CMK (cell line): ENCODE measurements at places on chromosomes 13 and 19.

- DNase-seq, result no peak
Measured at GRCh38 chr13:79456656-79457365, 24.1 kb upstream of the NDFIP2 start.

GRCh38 chr19:50380751-50381151 lies 3.4 kb upstream of the POLD1 start:
- no peak for DNase-seq

- no peak for DNase-seq
Measured at GRCh38 chr19:15635016-15635805, 5.5 kb upstream of the CYP4F3 start.

DNA sequence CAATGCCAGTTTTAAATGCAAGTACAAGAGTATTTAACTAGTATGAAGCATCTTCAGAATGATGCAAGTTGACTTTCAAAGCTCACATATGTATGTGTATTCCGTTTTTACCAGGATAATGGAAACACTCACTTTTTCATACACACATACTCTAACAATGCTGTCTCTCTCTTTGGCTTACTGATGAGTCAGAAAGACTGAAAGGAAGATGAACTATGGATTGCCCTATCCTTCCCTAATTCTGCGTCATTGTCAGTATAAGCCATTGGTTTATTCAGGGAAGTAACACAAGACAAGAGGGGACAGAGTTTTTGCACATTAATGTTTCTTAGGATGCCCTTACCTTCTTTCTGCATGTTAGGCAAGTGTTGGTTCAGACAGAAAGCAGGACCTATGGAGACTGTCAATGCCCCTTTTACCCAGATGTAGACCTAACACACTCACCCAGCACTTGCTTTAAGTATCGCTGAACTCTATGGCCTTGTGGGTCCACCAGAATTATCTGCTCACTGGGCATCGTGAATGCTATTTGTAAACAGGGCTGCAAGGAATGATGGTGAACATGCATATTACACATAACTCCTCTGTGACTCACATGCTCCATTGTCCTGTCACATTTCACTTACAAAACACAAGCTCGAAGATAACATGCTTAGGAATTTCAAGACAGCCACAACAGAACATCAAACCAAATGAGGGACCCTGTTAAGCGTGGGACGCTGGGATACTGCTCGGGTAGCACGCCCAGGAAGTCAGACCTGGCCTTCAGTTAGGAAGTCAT lies 10.0 kb upstream of the OXGR1 start:
- no peak for DNase-seq

GRCh38 chr13:35979361-35979951 lies 151.7 kb downstream of the DCLK1 start:
- no peak for DNase-seq

- DNase-seq, result no peak
Measured at GRCh38 chr13:39893808-39894207, 238.3 kb downstream of the COG6 start.

DNA sequence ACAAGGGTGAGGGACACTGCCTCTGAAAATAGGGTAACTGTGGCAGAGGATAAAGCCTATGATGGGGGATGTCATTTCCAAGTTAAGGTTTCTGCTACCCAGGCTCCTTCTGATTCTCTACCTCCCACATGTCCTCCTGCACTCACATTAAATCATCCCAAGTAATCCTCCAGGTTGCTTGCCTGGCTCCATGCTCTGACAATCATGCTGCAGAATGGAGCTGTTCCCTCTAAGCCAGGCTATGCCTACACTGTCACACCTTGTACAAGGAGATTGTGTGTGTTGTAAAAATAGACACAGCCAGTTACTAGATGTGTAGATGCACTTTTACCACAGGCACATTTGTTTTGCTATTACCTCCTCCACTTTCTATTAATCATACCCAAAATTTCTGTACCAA lies 8.0 kb downstream of the ZNF416 start:
- DNase-seq, result no peak

GRCh38 chr13:23628765-23629565 lies 58.8 kb downstream of the TNFRSF19 start:
- DNase-seq, result no peak

- DNase-seq, result no peak
Measured at GRCh38 chr19:31264041-31264778, 85.0 kb downstream of the TSHZ3 start.

DNA sequence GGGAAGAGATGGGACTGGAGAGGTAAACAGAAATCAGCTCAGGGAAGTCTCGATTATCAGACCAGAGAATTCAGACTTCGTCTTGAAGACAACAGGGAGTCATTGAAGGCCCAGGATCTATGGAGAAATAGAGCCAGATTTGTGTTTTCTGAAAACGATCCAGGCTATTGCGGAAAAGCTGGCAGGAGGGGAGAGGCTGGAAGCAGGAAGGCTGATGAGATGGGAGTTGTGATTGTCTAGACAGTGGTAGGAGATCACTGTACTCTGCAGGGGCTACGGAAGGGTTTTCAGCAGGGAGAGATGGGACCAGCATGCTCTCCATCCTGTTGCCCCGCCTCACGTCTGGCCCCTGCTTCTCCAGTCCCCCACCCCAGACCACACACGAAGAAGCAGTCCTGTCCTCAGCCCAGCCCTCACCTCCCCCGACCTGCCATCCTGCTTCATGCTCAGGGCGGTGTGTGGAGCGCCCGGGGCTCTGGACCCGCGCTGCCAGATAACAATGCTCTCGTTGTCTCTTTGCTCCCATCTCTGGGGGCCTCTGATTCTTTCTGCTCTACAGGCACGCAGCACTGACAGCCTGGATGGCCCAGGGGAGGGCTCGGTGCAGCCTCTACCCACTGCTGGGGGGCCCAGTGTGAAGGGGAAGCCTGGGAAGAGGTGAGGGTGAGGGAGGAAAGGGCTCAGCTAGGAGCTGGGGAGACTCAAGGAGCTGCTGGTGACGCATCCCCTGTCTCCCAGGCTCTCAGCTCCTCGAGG lies 1.9 kb downstream of the ARHGAP33 start:
- no peak for DNase-seq

DNA sequence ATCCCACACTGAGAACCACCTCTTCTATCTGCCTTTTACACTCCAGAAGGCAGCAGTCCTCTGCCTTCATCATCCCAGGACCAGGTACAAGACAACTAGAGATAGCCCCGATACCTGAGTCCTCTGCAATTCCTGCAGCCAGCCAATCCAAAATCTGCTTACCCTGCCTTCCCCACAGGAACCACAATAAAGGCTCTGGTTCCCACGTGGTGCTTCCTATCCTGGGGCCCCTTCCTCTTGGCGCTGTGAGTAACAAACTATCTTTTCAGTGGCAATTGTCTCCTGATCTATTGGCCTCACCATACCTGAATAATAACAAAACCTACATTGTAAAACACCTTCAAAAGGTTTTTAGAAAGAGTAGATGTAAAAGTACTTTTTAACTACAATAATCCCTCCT lies 63.1 kb downstream of the ZDHHC20 start:
- DNase-seq, result no peak

GRCh38 chr13:26864576-26864975 lies 104.0 kb upstream of the GPR12 start:
- DNase-seq, result no peak

DNA sequence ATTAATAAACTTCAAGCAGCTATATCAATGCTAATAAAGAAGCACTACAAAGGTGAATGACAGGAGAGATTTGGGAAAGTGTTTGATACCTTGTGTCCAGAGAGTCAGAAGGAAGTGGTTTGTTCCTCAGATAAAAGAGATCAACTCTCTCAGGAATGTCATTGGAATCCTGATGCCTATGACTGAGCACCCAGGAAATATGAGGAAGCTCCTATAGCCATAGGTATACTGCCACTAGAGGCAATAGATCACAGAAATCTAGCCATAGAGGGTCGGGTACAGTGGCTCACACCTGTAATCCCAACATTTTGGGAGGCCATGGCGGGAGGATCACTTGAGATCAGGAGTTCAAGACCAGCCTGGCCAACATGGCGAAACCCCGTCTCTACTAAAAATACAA lies 612.6 kb downstream of the DACH1 start:
- DNase-seq, result no peak

DNA sequence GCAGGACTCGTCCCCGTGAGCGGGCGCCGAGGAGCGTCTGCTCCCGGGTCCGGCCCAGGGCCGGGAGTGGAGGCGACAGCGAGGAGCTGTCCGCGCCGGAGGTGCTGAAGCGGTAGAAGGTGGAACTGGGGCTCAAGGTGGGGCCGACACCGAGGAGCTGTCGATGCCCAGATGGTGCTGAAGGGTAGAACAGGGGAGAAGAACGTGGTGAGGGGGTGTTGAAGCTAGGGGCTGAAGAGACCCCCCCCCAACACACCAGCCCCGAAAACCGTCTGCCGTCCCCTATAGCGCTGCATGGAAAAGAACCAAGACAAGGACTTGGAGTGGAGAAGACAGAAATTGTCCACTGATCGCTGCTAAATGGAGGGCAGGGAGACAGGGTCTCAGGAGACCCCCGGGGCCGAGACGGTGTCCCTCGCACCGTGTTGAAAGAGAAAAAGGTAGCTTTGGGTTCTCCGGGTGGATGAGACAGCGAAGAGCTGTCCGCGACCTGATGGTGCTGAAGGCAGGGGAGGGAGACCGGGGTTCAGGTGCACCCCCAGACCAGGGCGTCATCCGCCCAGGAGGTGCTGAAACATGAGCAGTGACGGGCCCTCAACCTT lies 7.1 kb upstream of the PDE4C start:
- no peak for DNase-seq

DNA sequence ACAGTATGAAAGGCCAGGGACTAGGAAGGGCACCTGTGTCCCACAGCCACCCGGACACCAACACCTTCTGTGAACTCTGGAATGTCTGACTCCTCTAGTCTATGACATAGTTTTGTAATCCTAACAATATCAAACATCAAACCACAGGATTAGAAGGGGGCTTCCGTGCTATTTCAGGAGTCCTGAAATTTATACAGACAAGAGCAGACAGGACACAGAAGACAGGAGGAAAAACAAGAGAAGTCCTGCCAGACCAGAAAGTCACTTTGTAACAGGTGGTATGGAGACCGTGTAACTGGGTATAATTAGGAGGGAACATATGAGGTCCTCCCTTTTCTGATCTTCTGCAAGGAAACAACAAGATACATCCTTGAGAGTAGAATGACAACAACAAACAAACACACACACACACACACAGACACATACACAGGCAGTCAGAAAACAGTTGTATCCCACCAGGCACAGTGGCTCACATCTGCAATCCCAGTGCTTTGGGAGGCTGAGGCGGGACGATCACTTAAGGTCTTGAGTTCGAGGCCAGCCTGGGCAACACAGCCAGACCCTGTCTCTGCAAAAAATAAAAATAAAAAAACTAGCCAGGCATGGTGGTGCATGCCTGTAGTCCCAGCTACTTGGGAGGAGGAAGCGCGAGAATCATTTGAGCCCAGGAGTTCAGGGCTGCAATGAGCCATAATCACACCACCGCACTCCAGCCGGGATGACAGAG lies 13.1 kb downstream of the INSR start:
- no peak for DNase-seq

DNA sequence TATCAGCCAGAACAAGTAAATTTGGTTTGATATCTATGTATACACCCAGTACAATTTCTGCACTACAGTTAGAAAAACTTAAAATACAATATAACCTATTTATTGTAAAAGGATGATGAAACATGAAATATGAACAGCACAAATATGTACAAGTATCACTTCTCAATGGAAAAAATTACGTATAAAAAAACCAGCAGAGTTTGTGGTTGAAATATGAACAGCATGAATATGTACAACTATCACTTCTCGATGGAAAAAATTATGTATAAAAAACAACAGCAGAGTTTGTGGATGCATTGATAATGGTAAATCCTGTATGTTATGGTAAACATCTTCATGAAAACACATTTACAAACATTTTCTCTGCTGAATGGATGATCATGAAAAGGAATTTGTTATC lies 32.4 kb upstream of the CEACAM21 start:
- no peak for DNase-seq

- DNase-seq, result no peak
Measured at GRCh38 chr13:107324416-107325204, 756.7 kb upstream of the ARGLU1 start.

GRCh38 chr13:33179463-33179862 lies 106.1 kb downstream of the STARD13 start:
- DNase-seq, result no peak

- no peak for DNase-seq
Measured at GRCh38 chr13:72527333-72527732, 200.1 kb downstream of the MZT1 start.

DNA sequence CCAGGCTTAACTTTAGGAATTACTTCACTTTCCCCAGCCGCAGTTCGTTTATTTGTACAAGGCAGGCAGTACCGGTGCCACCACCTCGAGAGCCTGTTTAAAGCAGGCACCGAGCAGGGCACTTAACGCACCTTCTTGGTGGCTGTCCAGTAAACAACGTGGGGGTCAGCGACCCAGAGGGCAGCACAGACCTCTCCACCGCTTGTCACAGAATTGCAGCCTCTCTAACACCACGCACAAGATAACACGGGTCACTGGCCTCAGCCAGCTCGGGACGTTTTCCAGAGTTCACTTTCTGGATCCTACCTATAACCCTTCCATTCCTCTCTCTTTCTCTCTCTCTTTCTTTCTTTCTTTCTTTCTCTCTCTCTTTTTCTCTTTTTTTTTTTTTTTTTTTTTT lies 16.8 kb upstream of the ELAVL1 start:
- no peak for DNase-seq

GRCh38 chr13:105982219-105982930 lies 553.1 kb downstream of the EFNB2 start:
- no peak for DNase-seq

DNA sequence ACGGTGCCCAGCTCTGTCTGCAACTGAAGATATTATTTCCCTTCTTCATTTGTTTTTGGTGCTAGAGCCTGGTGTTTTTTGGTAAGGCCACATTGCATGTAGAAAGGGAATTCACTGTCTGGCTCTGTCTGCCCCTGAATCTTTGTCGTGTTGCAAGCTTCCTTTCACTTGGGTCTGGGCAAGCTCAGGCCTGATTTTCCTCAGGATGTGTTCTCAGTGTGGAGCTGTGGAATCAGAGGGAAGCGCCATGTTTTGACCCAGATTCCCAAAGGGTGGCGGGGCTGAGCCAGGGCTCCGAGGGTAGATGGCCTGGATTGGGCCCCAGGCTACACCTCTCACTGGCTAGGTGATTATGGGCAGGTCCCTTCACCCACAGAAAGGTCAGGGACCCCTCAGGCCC lies 8.6 kb downstream of the PRKCSH start:
- DNase-seq, result no peak

GRCh38 chr13:76397413-76397812 lies 488.8 kb downstream of the KCTD12 start:
- DNase-seq, result no peak

- DNase-seq, result no peak
Measured at GRCh38 chr13:64930636-64931035, 2299.5 kb downstream of the PCDH9 start.

GRCh38 chr13:113882716-113883115 lies 18.8 kb upstream of the GAS6 start:
- DNase-seq, result no peak

GRCh38 chr19:34288381-34288780 lies 34.0 kb downstream of the GARRE1 start:
- DNase-seq, result no peak

GRCh38 chr13:76954538-76954937 lies 6.2 kb downstream of the ACOD1 start:
- no peak for DNase-seq

GRCh38 chr13:75760131-75761021 lies 124.2 kb downstream of the LMO7 start:
- DNase-seq, result no peak

GRCh38 chr19:40400559-40400958 lies 10.6 kb upstream of the HIPK4 start:
- no peak for DNase-seq
